H9 (cell line): ENCODE measurements at places on chromosomes 12 and 14. TPM values are rescaled to one million over a fixed set of nuclear protein-coding genes. Genes with fewer than 3 reads are reported as not detected.

RBP5 gene
- total RNA-seq: 2.1 and 2.7 TPM in 2 replicates

CIROP gene
- total RNA-seq: not detected in 2 replicates

OR4K17 gene
- not detected in 2 replicates for total RNA-seq

- no peak for DNase-seq
Observed at GRCh38 chr12:67661311-67662021, 12.9 kb downstream of the DYRK2 start.

PIANP gene
- 5.2 and 6.6 TPM in 2 replicates for total RNA-seq

GRCh38 chr12:12476857-12477531, 85.7 kb downstream of the DUSP16 start:
- no peak for DNase-seq
